NCI-H187 treated with DMSO at 0.1 percent for 48 hours (cell line): ENCODE measurements at places on chromosomes 2 and 18.

DNA sequence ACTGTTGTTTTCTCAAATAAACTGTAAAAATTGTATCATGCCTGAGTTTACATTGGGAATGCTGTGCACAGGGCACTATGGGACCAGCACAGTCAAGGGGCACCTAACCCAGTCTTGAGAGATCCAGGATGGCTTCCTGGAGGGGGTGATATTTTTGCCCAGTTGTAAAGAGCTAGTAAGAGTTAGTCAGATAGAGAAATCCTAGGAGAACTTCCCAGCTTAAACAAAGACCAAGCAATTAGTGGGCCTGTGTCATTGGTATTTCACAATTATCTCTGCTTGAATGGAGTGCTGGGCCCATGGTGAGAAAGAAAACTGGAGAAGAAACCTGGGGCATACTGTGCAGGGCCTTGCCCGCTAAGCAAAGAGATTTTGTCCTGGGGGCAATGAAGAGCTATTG lies 12.2 kb downstream of the XDH start:
- DNase-seq = no peak

DNA sequence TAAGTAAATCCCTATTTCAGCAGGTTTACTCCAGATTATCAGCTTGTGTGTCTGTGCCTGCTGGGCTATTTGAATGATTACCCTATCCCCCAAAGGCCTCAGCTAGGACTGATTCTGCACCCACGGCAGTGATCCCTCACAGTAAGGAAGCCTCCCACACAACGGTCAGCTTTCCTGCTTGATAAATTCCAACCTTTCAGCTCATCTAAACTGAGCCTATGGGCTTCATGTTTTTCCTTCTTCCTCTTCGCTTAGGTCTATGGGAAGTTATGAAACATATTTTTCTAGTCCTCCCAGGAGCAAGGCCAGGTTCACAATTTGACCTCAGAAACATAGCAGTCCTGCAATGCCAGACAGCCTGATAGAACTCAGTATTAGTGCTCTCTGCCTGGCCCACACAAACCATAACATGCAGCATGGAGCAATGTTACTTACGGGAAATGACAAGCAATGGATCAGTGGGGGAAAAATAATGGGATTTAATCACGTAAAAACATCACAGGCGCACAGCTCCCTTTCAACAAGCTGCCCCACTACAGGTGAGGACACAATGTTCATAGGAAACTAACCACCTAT lies 170.9 kb downstream of the ZNF521 start:
- no peak for DNase-seq

DNA sequence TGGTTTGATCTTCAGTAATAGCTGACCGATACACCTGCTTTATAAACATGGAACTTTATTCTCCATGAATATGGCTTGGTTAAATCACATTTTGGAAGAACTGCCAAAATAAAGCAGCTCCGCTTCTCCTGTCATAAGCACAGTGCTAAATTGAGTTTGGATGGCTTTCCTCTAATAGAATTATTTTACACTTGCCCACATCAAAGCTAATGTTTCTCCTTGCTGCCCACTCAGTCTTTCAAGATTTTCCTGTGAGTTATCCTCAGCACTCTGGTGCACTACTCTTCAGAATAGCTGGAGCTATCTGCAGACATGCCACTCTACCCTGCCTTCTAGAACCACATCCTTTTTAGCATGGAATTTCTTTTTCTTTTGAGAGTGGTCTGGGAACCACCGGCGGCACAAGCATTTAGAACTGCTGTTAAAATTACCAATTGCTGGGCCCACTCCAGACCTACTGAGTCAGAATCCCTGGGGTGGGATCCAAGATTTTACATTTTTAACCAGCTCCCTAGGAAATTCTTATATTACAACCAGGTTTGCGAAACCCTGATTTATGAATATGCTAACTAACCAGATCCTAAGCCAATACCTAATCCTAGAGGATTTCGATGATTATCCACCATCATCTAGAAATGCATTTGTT lies 283.3 kb downstream of the AFF3 start:
- no peak for DNase-seq

DNA sequence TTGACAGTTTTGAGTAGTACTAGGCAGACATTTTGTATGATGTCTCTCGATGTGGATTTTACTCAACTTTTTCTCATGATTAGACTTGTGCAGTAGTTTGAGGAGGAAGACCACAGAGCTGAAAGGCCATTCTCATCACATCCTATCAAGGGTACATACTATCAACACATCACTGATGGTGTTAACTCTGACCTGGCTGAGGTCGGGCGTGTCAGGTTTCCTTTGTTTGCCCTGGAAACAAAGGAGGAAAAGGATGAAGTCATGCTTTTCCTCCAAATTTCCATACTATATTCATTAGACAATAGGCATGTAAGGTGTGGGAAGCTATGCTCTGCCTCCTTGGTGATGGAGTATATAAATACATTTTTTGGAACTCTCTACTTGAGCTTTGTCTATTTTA lies 211.1 kb downstream of the DSEL start:
- DNase-seq = no peak

DNA sequence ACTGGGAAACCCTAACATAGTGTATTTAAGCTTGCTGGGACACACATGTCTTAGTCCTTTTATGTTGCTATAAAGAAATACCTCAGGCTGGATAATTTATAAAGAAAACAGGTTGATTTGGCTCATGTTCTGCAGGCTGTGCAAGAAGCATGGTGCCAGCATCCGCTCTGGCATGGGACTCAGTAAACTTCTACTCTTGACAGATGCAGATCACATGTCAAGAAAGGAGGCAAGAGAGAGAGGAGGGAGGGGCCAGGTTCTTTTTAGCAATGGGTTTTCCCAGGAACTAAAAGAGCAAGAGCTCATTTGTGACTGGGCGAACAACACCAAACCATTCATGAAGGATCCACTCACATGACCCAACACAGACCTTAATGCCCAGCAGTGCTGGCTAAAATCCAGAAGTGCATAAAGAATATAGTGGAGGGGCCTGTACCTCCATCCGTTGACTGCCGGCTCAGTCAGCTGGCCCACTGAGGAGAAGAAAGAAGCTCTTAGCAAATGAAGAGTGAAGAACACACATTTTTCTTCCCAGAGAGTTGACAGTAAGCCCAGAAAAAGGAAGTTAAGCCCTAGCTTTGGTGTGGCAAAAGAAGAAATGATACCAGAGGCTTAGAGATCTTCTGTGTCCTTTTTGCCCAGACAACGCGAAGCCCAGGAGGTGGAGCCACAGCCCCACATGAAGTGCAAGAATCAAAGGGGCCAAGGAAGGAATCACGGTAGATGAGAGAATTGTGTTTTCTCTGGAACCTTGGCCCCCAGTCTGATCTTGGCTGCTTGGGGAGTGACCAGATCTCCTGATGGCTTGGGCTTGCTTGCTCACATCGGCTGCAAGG lies 183.5 kb upstream of the FAM98A start:
- DNase-seq = no peak

- DNase-seq = no peak
Measured at GRCh38 chr2:234175649-234176048, 125.1 kb downstream of the SPP2 start.

DNA sequence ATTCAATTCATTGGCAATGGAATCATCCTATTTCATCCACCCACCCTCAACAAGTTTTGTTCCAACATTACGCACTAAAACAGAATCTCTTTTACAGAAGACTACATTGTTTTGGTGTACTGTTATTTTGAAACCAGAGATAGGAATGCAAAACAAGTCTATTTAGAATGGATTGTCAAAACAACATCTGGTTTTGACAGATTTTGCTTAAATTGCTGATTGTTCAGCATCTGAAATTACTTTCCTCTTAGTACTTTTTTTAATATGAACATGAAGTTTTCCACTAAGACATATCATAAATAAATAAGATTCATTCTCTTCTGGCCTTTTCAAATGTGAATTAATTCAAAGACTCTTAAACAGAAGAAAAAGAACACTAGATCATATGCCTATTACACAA lies 323.9 kb upstream of the TFPI start:
- no peak for DNase-seq

- no peak for DNase-seq
Measured at GRCh38 chr2:141848191-141848590, 282.6 kb downstream of the LRP1B start.

GRCh38 chr2:191150600-191151330 lies at the start of gene STAT4:
Gene STAT4, minus strand, starts transcription at chr2:191150994. Its CDS starts 2,791 bp downstream, at chr2:191148203.
- DNase-seq = no peak
